Suprapubic skin (tissue), 4 donors: ENCODE measurements at places on chromosomes 7 and 10. TPM values are rescaled to one million over a fixed set of nuclear protein-coding genes. Genes with fewer than 3 reads are reported as not detected.

ZPBP gene
- not detected for total RNA-seq

PPIA gene
- total RNA-seq, result 2,742 TPM

CADPS2 gene
- total RNA-seq, result 3.9 TPM

PIK3CG gene
- total RNA-seq, result 6.2 TPM

CCDC172 gene
- total RNA-seq, result not detected

DNA sequence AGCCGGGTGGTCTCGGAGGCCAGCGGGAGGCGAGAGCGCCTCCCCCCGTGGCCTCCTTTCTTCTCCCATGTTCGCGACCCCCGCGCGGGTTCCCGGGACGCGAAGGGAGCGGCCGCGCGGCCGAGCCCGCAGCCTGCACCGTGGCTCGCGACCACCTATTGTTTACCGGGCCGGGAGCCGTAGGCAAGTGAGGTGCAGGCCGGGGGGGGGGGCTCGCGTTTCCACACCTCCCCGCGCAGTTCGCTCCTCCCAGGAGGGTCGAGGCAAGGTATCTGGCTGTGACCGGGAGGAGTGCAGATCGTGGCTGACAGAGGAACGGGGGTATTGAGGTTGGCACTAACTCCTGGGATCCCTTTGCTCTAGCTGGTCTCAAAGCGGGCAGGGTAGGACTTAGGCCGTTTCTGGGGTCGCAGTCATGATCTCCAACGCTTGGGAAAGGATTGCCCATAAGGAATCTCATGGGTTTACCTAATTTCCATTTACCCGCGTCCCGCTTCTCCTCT is 734 bp downstream of the PTPN12 start:
- H3K4me1 ChIP-seq, result peaks cover 36% of the 10 kb centered on the region
- peak; percentile 72 for DNase-seq
- H3K27ac ChIP-seq, result peak overlapping the region; percentile 94
- no peaks in the 10 kb centered on the region for H3K27me3 ChIP-seq

GRCh38 chr7:3201306-3201705 is 99.7 kb upstream of the SDK1 start:
- H3K27me3 ChIP-seq, result peaks cover 4% of the 10 kb centered on the region
- H3K4me1 ChIP-seq, result peaks cover 2% of the 10 kb centered on the region
- no peak overlapping the region for H3K27ac ChIP-seq

DNA sequence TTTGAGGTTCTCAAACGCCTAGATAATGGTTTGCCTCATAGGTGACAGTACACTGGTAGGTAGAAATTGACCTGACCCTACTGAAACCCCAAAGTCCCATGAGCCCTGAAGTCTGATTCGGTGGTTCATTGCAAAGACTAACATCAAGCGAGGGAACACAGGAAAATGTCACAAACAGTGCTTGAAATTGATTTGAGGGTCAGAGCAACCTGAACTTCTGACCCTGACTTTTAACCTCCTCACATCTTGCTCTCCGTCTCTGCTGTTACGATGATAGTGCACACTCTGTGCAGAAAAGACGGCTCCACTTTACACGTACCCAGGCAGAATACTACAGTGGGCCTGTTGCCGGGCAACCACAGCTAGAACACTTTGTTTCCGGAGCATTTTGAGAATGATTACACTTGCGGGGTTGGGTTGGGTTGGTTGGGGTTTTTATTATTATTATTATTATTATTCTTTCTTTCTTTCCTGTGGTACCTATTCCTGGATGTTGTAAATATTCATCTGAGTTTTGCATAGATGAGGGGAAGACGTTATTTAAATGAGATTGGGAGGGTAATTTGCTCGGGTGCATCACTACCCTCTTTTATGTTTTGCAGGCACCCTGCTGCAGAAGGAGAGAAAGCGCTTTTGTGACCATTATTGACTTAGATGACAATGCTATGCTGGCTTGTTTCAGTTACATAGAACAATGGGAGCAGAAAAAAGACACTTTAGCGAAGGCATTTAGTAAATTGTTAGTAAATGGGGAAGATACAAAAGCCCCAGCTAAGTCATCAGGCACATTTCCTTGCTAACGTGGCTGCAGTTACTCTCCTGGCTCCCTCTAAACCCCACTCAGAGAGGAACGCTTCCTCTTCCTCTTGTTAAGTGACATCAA is 438.1 kb upstream of the NRP1 start:
- no peak for DNase-seq
- peaks cover 13% of the 10 kb centered on the region for H3K4me1 ChIP-seq
- H3K36me3 ChIP-seq, result no peaks in the 10 kb centered on the region
- H3K4me3 ChIP-seq, result no peak overlapping the region

DNA sequence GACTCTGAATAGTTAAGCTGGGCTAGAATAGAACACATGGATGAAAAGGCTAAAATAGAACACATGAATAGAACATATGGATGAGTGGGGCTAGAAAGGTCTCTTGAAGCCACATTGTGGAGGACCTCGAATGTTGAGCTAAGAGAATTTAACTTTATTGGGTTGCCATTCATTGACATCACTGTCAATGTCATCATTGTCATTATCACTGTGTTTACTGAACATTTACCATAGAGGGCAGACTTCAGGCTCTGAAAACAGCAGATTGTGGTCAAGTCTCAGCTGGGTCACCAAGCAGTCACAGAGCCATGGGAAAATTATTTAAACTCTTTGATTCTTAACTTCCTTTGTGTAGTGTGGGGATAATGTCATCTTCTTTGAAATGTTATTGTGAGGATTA is 80.4 kb downstream of the WDFY4 start:
- no peak overlapping the region for H3K27ac ChIP-seq
- no peaks in the 10 kb centered on the region for H3K4me1 ChIP-seq
- H3K36me3 ChIP-seq, result no peaks in the 10 kb centered on the region

DNA sequence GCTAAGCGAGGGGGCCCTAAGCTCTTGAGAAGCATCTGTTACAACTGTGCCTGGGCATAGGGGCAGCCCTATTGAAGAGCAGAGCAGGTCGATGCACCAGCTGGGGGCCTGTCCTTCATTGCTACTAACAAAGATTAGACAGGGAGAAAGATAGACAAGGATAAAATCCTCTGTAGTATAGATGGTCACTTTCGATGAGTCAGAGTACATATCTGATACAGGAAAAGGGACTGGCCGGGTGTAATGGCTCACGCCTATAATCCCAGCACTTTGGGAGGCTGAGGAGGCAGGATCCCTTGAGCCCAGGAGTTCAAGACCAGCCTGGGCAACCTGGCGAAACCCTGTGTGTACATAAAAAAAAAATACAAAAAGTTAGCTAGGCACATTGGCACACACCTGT is 13.6 kb downstream of the OPTN start:
- no peaks in the 10 kb centered on the region for H3K4me1 ChIP-seq
- DNase-seq, result no peak
- no peak overlapping the region for H3K27ac ChIP-seq

DNA sequence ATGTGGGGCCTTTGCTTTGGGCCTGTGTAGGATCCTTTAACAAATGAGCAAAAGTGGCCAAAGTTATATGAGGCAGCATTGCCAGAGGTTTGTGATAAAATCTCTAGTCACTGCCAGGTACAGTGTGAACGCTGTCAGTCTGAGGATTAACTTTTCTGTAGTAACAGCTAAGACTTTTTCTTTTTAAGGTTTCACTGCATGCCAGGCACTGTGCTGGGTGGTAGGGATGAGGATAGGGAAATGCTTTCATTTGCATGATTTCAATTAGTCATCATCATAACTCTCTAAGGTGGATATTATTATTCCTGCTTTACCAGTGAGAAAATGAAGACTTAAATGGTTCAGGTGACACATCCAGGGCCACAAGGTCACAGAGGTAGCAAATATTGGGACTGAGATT is 79.7 kb upstream of the BMPER start:
- no peak overlapping the region for H3K27ac ChIP-seq
- no peaks in the 10 kb centered on the region for H3K36me3 ChIP-seq
- no peaks in the 10 kb centered on the region for H3K4me1 ChIP-seq
- no peak for DNase-seq

DNA sequence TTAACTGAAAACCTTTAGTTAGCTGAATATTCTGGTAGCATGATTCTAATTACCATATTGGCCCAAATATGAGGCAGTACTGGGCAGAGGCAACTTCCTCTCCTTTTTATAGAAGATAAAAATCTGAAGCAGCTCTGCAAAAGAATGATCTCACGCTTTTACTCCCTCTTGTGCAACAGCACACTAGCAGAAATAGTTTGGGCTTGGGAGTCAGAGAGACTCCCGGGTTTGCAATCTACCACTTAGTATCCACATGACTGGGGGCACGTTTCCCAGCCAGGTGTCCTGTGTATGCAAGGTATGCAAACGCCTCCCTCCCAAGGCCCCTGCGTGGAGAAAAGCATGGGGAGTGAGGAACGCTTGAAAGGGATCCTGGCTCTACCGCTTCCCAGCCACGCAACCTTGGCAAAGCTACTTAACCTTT is 47.2 kb upstream of the RHEB start:
- H3K36me3 ChIP-seq, result peaks cover 29% of the 10 kb centered on the region
- H3K4me1 ChIP-seq, result peaks cover 20% of the 10 kb centered on the region
- no peak overlapping the region for H3K4me3 ChIP-seq
- no peak for DNase-seq

GRCh38 chr10:1398626-1399410 is 338.5 kb downstream of the ADARB2 start:
- peaks cover 4% of the 10 kb centered on the region for H3K4me1 ChIP-seq
- peak; percentile 34 for DNase-seq
- peaks cover 6% of the 10 kb centered on the region for H3K27me3 ChIP-seq
